NCI-H1105 (cell line): ENCODE measurements at places on chromosomes 5 and 9.

DNA sequence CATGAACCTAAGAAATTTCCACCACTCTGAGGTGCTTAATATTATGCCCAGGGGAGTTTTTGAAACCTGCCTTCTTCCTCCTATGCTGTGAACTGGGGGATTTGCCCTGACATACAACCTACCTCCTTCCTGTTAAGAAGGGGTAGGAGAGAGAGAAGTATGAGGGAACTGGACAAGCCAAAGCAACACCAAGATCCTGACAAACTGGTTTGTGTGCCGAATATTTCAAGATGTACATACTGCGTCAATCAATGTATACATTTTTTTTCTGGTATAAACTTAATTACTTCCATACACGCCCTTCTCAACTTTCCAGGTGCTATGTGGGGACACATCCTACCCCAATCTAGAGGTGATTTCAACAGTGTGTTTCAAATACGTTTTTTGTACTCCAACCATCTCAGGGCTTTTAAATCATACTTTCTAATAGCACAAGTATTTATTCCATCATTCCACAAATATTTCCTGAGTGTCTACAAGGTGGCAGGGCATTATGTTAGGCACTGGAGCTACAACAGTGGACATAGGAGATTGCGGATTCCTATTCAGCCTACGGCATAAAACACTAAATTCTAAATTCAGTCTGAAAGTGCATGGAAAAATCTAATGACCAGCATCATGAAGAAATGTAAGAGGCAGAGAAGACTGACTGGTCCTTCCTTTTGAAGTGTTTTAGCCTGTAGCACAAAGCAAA lies 70.1 kb upstream of the IFNK start:
- DNase-seq = no peak

DNA sequence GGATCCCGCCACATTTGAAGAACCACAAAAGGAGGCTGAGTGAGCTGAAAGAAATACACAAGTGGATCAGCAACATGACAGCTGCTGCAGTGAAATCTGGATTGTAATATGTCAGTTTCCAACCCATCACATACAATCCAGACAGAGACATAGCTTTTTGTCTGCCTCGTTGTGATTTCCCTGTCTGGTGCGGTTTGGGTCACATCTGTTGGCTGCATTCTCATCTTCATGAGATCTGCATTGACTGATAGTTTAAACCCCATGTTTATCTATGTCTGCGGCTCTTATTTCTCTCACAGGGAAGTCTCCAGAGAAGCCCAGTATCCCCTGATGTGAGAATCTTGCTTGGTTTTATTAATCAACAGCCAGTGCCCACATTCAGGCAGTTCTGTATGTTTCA lies 403.1 kb upstream of the ZNF608 start:
- no peak for DNase-seq

- no peak for DNase-seq
Observed at GRCh38 chr5:132662004-132662401, 4.0 kb downstream of the IL13 start.

DNA sequence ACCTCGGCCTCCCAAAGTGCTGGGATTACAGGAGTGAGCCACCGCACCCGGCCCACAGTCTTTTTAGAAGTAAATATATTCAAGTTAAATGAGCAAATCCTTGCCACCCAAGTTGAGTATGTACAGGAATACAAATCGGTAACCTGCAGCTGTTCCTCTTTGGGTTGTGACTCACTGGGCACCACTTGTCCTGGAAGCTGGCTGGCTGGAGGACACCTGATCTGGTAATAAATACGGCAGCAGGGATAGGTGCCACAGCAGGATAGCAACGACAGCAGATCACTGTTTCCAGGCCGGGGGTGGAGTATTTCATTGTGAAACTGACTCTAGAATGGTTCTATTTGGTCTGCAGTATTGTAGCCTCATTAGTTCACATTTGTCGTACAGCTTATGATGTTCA lies 35.7 kb upstream of the SLC36A2 start:
- DNase-seq = no peak

DNA sequence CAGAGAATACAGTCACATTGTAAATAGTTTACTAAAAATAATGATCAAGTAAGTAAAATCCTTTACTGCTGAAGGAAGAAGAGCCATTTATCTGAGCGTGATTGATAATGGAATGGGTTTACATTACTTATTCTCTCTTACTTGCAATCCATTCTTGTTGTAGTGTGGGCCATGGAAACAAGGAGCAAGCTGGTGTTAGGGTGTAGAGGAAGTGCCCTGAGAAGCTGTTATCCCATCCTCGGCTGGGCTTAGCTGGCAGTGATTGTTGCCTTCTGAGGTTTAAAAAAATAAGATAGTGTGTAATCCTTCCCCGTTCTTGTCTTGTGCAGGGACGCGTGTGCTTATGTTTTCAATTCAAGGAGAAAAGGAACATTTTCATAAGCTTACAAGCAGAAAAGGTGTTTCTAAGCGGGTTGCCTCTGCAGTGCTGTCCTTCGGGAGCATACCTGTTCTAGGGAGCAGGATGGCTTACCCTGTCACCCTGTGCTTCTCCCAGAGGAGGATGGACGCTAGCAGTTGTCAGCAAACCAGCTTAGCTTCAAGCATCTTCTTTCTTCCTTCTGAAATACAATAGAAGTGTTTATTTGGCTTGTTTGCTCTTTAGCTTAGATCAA lies 188.3 kb downstream of the ARHGEF28 start:
- no peak for DNase-seq

GRCh38 chr9:110316261-110317075 lies 21.2 kb downstream of the TXNDC8 start:
- DNase-seq = no peak

DNA sequence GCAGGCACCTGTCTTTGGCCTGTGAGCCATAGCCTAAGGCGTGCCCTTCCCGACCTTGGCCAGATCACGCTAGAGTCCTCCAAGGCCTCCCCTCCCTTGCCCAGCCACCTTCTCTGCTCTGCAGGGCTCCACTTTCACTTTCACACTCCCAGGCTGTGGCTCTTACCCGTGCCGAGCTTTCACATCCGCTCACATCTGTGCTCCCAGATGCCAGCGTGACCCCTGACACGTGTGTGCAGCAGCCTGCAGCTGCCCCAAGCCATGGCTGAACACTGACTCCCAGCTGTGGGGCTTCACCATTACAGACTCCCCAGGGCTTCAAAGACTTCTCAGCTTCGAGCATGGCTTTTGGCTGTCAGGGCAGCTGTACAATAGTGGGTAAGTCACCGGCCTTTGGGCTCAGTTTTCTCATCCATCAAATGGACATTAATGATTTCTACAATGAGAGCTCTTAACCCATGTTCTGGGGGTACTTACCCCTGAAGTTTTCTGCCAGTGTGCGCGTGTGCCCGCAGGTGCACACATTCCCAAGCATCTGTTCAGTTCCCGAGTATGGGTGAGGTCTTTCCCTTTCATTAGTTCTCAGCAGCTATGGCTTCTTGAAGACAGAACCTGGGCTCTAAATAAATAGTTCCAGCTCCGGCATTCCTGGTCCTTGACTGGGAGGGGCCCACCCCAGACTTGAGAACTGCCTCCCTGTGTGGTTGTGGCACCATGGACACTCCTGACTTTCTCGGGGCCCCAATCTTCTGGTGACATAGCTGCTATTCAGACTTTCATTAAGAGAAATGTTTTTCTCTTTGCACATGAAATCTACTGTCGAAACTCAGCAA lies 118.6 kb downstream of the RGS3 start:
- no peak for DNase-seq

DNA sequence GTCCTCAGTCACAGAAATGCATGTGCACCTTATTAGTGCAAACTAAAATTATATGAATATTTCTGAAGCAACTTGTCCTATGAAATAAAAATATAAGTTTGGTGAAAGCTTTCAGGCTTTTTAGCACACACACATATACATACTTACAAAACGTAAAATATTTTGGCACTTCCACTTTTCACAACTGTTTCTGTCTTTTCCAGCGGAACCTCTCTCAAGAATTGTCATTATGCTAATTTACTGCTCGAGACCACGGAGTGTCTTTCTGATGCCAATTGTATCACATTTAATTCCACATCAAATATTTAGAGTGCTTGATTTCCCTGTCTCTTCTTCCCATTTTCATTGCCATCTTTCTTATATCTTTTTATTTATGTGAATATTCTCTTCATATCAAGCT lies 100.4 kb downstream of the MEF2C start:
- DNase-seq = no peak

DNA sequence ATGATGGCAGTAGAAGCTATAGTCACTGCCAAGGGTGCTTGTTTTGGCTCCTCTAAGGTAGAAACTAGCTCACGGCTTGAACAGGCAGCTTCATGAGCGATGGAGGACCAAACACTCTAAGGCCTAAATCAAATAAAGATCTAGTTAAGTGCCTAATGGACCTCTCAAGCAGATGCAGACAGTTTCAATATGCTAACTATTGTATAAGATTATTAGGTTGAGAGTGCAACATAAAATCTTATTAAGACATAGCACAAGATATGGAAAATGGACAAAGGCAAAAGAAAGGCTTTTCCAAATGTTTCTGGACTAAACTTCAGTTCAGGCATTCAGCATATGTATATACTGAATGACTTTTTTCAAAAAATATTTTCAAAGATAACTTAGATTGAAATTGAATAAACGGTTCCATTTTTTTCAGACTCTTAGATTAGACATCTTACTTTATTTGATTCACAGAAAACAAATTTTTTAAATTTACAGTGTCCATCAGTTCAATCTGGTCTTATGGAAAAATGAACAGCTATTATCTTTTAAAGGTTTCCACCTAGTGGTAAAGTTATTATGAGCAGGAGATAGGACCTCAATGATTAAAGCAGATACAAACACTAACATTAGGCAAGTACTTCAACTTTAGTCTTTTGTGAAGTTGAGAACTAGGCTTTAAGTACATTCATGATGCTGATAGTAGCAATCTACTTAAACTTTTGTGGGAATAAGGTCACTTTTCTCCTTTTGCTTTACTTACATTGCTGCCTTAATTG lies 1167.7 kb downstream of the MAT2B start:
- no peak for DNase-seq

GRCh38 chr5:95887977-95888376 lies 65.5 kb upstream of the GLRX start:
- no peak for DNase-seq

GRCh38 chr5:80308526-80308925 lies 11.3 kb upstream of the SPZ1 start:
- no peak for DNase-seq

- no peak for DNase-seq
Observed at GRCh38 chr5:82158755-82159413, 119.3 kb downstream of the RPS23 start.

- no peak for DNase-seq
Observed at GRCh38 chr5:96896806-96897205, 20.5 kb downstream of the ERAP2 start.

GRCh38 chr5:157532022-157532421 lies 43.6 kb downstream of the ADAM19 start:
- DNase-seq = no peak

DNA sequence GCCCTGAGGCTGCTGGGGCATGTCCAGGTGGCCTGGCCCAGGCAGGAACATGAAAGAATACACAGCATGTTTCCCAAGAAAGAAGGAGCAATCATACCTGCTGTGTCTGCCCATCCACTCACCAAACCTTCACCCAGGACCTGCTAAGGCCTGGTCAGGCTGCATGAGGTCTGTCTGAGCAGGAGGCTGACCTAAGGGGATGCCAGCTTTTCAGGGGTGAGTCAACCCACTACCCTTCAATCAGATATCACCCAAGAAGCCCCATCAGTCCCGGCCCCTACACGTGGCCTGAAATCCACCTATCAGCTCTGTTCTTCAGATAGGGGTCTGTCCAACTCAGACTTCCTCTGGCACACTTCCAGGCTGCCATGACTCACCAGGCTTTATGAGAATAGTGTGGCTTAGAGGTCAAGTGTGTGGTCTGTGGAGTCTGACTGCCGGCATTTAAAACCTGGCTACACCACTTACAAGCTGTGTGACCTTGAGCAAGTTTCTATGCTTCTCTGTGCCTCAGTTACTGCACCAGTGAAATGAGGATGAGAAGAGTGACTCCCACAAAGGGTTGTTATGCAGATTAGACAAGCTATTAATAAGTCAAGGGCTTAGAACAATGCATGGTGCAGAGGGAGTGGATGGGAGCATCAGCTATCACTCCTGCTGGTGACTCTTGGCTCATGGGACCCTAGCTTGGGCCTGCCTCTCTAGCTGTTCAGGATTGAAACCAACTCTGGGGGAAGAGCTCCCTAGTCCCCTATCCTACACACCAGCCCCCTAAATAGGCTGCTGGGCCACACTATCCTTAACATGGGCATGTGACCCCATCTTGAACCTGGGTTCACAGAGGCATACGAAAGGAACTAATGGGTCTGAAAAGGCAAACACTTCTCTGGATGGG lies 130.3 kb downstream of the PAX5 start:
- no peak for DNase-seq
